ENCODE measurements at places on chromosomes 5 and 9.

DNA sequence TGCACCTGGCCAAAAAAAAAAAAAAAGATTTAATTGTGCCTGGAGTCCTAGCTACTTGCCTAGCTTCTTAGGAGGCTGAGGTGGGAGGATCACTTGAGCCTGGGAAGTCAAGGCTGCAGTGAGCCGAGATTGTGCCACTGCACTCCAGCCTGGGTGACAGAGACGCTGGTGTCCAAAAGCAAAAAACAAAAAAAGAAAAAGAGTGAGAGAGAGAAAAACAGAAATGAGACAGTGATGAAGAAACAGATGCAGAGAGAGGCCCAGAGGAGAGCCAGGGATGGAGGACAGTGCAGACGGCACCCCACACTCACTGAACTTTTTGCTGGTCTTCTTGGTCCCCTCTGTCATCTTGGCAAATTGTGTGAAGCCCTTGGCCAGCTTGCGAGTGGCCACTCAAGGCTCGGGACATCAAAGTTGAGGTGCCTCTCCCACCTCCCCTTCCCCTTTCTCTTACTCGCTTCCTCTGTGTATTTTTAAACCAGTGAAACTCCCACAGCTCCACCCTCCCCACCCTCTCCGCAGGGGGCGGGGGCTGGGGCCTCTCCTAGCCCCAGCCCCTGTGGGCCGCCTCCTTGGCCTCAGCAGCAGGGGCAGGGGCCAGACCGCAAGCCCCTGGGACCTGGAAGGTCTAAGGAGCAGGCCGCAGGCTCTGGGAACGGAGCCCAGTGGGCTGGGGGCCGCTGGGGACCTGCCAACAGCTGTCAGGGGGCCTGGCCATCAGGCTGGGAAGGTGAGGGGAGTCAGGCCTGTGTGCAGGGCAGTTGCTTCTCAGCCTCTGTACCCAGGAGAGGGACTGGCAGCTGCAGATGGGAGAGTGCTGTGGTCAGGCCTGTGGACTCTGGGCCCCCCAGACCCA, at the start of gene SH2D3C:
Gene SH2D3C (minus strand): TSS at position 387 of the 856 bp plus-strand sequence. CDS start 39 bp downstream, at position 348.
- DNase-seq = peak; percentile 64

GRCh38 chr5:157484768-157485167, 24.8 kb downstream of the NIPAL4 start:
- no peak for DNase-seq

- peak; percentile 63 for DNase-seq
Measured at GRCh38 chr5:135977375-135977928, 22.7 kb upstream of the LECT2 start.

DNA sequence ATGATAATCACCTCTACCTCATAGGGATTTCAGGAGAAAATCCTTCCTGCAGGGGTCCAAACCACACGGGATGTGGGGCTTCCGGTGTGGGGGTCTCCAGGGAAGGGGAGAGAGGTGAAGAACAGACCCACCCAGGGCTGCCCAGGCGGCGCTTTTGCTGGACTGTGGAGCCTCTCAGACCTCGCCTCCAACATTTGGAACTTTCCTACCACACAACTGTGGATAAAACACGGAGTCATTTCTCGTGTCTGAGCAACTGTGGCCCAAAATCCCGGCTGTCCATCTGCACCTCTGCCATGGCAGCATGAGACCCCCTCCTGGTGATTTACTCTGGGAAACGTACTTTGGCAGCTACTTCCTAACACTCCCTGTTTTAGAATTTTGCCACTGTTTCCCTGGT, 307.8 kb upstream of the IRX4 start:
- no peak for DNase-seq

DNA sequence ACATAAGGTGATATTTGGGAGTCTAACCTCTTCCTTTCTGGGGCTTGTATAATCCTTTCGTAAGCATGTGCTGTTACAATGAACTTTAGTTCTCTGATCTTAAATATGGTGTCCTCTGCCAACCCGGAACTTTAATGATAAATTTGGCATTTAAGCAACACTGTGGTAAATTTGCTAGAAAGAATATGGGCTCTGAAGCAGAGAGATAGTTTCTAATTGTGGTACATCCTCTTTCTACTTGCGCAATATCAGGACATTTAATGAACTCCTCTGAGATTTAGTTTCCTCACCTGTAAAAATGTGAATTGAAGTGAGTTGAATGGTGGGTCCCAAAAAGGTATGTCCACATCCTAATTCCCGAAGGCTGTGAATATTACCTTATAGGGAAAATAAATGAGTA, 364.7 kb downstream of the CAAP1 start:
- DNase-seq = no peak

- no peak for DNase-seq
Measured at GRCh38 chr5:150434464-150434863, 15.1 kb downstream of the RPS14 start.

DNA sequence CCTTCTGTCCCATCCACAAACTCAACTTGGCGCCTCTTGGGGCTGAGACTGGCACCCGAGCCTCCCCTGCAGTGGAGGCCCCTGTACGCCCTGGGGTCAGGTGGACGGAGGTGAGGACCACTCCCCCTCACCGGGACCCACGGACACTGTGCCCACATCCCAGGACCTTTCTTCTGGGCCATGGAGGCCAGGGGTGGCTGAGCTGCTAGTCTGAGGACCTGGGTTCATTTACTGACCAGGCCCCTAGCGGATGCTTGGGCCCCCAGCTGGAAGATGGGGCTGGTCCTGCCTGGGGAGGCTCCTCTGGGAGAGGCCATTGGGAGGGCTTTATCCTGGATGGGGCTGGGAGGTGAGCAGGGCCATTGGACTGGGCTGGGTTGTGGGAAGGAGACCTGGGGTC, 16.9 kb upstream of the SLC6A19 start:
- no peak for DNase-seq

- DNase-seq = peak; percentile 28
Measured at GRCh38 chr5:32942225-32942989, 231.3 kb downstream of the NPR3 start.

GRCh38 chr9:112680731-112681402, 37.0 kb downstream of the INIP start:
- DNase-seq = no peak

GRCh38 chr9:13990331-13990730, 323.6 kb downstream of the NFIB start:
- no peak for DNase-seq

All from GM13976 (cell line).